ENCODE measurements at places on chromosomes 3 and 15.

DNA sequence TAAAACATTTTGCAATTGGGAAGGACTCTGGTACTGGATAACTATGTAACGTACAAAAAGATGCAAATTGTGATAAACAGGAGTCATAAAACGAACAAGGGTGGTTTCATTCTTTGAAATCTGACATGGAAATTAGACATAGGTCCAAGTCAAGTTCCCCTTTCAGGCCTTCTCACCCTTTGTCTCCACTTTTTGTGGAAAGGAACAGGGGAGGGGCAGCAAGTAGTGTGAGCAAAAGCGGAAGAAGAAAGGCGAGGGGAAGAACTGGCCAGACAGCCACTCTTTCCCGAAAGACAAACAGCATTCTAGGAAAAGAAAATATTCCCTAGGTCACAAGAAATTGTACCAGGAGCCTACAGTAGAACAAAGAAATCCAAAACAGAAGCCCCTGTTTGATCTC, 52.6 kb downstream of the MCF2L2 start:
- DNase-seq = no peak

DNA sequence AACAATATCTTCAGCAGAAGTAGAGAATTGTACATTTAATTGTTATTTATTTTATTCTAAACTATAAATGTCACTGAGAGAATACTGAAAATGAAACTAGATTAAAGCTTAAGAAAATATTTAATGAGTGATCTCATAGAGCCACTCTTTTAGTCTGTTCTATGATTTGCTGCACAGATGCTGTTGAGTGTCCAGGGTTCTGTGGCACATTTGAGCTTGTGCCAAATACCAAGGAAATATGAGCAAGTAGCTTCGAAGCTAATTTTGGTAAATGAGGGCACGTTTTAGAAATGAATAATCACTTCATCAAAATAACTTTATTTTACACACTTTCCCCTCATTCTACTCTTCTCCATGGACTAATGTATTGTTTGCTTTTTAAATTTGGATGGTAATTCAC, 53.6 kb upstream of the THRB start:
- no peak for DNase-seq

DNA sequence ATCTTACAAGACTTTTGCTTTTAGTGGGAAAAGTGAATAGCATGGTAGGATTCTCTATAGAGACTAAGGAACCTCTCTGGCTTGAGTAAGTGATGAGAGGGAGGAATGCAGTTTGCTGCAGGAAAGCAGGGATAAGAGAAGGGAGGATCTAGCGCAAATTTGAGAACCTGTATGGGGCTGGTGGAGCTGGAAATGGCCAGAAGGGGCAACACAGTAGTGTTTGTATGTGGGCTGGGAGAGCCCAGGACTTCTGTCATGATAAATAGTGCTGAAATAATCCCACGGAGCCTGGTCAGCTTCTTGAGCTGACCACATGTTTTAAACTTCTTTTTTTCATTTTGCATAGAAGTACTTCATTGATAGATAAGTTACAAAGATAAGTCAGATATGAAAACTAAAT, 11.2 kb upstream of the SHC4 start:
- no peak for DNase-seq

- no peak for DNase-seq
Observed at GRCh38 chr3:83567935-83568334, 1390.9 kb upstream of the CADM2 start.

DNA sequence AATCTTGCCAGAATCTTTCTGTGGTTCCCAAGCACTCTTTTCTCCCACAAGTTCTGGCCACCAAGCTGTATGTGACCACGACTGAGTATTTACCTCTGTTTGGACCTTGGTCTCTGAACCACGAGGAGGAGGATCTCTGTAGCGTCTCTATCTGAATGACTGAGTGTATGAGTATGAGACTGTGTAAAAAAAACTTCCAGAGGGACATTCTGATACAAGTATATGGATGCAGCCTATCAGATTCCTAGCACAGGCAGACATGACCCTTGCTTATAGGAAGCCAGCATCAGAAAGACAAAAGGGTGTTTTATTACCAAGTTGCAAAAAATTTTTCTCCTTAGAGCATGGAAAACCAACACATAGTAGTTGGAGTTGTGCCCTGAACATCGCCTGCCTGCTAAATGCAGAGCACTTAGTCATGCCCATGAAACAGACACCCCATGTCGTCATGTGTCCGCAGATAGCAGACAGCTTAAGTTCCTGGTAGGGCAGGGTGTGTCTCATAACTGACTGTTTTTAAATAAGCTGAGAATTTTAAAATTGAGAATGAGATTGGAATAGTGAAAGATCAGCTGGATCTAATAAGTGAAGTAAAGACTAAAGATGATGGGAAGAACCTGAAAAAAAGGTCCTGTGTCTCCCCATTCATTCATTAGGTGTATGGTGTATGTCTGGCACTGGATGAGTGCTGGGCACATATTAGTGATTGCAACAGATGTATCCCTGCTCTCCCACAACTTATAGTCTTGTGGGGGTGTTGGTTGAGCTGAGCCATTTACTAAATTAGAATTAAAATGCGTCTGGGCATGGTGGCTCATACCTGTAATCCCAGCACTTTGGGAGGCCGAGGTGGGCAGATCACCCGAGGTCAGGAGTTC, 30.9 kb downstream of the DAG1 start:
- no peak for DNase-seq

All from MM.1S (cell line).